ENCODE measurements at places on chromosomes 3 and 15.

GRCh38 chr3:59381282-59381681 lies 331.5 kb upstream of the CFAP20DC start:
- no peak for DNase-seq

GRCh38 chr3:78041486-78041885 lies 1001.6 kb downstream of the ROBO2 start:
- DNase-seq, result no peak

DNA sequence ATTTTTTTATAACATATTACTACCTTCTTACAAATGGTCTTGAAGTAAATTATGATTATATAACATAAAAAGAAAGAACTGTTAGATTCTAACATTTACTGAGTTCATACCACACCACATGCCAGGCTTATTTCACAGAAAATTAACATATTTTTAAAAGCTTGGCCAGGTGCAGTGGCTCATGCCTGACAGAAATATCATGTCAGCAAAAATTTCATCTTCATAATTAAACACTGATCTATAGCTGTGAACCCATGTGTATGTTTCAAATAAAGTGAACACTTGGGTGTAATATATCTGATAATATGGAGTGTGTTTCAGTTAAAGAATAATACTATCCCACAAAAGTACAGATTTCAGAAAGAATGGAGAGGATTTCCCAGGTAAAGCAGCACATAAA lies 296.5 kb downstream of the SI start:
- DNase-seq, result no peak

DNA sequence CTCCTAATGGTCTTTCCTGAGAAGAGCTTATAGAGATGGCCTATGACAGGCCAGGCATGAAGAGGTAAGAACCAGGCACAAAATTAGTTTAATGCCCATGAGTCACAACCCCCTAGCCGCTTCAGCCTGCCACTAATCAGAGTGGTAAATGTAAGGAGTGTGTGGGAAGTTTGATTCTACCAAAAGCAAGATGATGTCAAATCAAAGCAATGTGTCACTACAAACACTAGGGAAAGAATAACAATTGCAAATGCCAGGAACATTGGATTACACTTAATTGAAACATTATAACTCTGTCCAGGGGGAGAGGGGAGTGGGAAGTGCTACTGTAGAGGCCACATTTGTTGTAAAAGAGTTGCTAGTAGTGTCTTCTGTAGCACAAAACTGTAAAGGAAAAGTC lies 596.6 kb upstream of the AGTR1 start:
- DNase-seq, result no peak

- DNase-seq, result no peak
Observed at GRCh38 chr3:154018100-154018696, 103.0 kb upstream of the ARHGEF26 start.
